ENCODE measurements at places on chromosomes 11 and 22.

DNA sequence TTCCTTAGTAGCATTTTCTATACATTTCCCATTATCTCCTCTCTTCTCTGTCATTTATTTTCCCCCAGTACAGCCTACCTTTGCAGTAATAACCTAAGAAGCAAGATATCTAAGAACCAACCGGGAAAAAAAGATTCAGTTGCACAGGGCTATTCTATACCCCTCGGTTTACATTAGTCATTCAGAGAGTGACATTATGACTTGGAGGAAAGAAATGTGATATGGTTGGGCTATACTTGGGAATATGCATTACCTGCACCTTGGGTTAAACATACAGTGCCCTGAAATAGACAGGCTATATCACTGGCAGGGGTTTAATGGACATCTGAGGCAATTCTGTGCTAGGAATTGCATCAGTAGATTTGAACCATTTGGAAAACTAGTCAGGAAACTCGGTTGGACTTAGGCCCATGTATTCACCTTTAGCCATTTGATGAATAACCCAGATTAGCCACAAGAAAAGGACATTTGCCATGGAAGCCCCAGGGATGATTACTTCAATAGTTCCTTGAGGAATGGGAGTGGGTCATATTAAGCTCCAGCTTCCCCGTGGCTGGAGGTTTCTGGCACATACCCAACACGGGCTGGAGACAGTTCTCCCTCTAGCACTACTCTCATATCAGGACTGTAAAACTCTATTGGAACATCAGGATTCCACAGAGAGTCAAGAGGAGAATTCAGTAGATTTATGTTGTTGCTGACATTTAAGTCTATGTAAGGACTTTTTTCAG is 973.2 kb downstream of the NTM start:
- no peak for DNase-seq

DNA sequence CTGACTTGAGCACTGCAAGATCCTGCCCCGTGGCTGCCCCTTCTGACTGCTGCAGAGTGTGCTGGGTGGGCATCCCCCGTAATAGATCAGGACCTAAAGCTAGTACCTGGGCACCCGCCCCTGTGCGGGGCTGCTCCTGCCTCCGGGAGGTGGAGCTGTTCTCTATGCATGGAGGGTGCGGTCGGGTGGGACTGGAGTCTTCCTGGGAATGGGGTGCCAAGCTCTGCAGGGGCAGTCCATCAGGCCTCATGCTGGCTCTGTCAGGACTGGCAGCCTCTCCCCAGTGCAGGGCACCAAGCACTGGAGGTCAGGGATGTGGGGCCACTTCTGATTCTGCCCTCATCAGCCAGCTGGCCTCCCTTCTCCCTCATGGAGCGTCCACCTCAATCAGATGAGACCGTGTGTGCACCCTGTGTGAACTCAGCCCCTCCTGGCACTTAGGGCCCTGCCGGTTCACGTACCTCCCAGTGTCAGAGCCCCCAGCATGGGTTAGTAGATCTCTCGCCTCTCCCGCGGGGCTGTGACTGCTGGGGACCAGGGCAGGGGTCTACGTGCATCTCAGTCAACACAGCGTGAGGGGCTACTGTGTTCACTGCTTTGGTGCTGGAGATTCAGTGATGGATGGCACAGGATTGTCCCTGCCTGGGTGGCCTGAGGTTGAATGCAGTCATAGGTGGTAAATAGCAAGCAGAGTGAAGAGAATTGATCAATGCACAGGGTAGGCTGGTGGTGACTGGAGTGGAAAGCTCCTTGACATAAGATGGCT is 30.8 kb downstream of the MPPED1 start:
- no peak for DNase-seq

GRCh38 chr22:42997582-42998090 is 17.3 kb downstream of the PACSIN2 start:
- DNase-seq, result no peak

GRCh38 chr11:70368961-70369360 is 29.4 kb upstream of the CTTN start:
- no peak for DNase-seq

DNA sequence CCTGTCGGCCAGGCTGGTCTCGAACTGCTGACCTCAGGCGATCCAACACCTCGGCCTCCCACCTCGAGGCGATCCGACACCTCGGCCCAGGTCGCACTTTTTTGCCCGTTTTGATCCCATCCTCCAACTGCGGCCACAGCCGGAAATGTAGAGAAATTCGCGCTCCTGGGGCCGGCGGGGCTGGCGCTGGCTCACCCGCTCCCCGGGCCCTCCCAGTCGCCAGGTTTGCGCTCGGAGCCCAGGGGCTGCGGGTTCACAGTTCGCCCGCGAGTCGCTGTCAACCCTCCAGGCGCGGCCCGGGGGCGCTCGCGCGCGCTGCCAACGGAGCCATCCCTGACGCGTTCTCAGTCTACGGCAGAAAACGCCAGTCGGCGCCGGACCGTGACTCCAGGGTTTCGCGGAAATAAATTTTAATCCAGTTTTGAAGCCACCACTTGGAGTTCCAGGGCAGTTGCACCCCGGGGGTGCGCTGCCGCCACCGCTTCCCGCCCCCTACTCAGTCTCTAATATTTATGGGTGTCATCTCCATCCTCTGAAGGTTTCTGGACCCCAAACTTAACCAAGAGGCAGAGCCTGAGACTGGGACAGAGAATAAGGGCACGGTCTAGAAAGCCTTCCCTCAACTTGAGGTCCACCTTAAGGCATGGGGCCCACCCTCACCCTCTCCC is 1.5 kb upstream of the KLHDC7B start:
- peak; percentile 89 for DNase-seq

DNA sequence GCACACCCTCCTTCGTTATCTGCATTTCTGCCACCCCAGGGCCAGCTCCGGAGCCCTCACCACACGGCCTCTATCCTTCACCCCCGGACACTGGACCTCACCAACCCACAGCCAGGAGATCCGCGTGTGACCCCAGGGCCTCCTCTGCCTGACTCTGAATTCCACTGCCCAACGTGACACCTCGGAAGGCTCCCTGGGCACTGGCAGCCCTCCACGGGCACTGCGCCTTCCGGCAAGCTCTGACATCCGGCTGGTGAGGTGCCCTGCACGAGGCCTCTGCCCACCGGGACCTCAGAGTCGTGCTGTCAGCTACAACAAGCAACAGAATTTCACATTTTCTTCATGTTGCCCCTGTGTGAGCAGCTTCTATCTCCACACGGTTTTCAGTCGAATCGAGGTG is 148.3 kb downstream of the CRYBB2 start:
- DNase-seq, result no peak

- no peak for DNase-seq
Observed at GRCh38 chr11:86688398-86689179, 16.2 kb upstream of the ME3 start.

DNA sequence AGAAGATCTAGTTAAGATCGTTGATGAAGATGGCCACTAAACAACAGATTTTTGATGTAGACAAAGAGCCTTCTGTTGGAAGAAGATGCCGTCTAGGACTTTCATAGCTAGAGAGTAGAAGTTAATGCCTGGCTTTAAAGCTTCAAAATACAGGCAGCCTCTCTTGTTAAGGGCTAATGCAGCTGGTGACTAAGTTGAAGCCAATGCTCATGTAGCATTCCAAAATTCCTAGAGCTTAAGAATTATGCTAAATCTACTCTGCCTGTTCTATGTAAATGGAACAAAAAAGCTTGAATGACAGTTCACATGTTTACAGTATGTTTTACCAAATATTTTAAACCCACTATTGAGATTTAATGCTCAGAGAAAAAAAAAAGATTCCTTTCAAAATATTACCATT is 492.6 kb downstream of the CNTN5 start:
- no peak for DNase-seq

- DNase-seq, result no peak
Observed at GRCh38 chr11:73862986-73863385, 13.7 kb downstream of the COA4 start.

DNA sequence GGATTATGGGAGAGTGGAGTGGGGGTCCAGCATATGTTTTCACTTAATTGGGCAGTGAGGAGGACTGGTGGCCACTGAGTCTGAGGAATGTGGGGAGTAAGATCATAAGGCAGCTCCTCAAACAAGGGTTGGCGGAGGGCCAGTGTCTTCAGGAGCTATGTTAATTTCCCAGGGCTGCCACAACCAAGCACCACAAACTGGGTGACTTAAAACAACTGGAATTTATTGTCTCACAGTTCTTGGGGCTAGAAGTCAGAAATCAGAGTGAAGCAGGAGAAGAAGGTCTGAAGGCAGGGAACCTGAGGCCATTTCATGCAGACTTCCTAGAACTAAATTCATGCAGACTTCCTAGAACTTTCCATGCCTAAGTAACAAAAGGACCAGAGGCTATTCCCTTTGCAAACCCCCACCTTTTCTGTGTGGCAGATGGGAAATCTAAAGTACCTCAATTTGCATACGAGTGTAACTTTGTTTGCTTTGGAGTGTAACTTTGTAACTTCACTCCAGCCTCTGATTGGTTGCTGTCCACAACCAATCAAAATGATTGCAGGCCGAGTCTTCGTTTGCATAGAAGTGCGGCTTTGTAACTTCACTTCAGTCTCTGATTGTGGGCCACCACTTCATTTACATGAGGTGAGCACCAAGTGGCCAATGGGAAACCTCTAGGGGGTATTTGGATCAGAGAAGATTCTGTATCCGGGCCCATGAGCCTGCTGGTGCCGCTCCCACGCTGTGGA is 50.5 kb upstream of the ZBED5 start:
- no peak for DNase-seq

- DNase-seq, result no peak
Observed at GRCh38 chr11:9566561-9567063, 6.9 kb upstream of the WEE1 start.

- DNase-seq, result no peak
Observed at GRCh38 chr11:132030896-132031295, 660.5 kb downstream of the NTM start.

DNA sequence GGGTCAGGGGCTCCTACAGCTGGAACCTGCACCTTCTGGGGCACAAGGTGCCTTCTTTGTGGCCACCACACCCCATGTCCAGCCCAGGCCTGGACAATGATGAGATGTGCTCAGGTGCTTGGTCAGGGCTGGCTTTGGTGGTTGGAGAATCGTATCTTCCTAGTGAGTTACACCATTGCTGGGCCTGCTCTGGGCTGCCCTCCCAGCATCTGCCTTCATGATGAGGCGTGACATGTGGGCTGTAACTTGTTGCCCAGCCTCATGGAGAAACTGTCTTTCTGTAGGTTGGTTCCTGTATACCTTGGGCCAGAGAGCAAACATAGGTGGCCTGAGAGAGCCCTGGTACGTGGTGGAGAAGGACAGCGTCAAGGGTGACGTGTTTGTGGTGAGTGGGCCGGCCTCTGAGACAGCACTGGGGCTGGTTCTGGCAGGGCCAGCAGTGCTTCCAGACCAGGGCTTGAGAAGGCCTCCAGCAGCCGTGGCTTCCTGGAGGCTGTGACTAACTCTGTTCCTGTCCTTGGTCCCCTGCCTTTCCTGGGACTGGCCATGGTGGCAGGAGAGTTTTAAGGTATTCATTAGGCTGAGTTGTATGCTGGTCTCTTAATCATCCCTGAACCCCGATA is 18.1 kb downstream of the TRMU start:
- DNase-seq, result no peak

GRCh38 chr11:121443688-121444275 is 8.3 kb upstream of the SORL1 start:
- DNase-seq, result no peak

GRCh38 chr11:102704841-102705240 is 728 bp downstream of the MMP27 start:
- no peak for DNase-seq

DNA sequence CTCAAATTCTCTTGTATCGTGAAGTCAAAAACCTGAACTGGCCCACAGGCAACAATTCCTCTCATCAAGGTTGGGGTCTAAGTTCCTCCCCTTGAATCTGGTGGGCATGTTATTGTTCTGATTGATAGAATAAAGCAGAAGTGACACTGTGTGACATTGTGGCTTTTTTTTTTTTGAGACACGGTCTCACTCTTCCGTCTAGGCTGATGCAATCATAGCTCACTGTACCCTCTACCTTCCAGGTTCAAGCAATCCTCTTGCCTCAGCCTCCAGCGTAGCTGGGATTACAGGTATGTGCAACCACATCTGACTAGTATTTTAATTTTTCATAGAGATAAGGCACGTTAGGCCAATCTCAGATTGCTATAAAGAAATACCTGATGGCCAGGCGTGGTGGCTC is 8.9 kb upstream of the PELI3 start:
- DNase-seq, result no peak

DNA sequence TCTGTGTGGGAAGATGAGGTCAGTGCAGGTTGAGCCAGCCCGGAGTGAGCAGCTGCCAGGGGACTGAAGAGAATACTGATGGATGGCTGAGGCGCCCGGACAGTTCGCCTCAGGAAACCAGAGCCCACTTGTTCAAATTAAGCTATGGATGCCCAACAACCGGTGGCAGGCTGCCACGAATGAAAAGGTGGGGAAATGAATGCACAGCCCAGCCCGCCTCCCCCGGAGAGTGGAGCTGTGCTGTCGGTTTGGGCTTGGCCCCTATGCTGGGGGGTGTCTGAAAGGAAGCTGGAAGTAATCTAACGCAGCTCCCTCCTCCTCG is 21.9 kb downstream of the HSPA8 start:
- no peak for DNase-seq

GRCh38 chr11:34215806-34216453 is 110.5 kb downstream of the NAT10 start:
- no peak for DNase-seq

DNA sequence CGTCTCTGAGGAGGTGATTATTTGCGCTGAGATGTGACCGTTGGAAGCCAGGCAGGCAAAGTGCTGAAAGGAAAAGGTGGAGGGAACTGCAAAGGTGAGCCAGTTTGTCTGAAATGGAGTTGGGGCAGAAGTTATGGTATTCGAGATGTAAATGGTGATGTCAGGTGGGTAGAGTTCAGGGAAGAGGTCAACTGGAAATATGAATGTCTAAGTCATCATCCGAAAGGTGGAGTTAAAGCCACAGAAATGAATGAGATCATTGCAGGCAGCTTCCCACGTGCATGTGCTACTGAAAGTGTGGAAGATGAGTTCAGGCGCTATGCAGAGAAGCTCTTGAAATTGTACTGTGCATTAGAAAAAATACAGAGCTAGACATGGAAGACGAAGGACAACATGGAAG is 2.2 kb upstream of the BPIFC start:
- no peak for DNase-seq

GRCh38 chr11:19208959-19209546 is 7.3 kb upstream of the CSRP3 start:
- no peak for DNase-seq

GRCh38 chr22:19420321-19420720 is 11.2 kb downstream of the HIRA start:
- no peak for DNase-seq

DNA sequence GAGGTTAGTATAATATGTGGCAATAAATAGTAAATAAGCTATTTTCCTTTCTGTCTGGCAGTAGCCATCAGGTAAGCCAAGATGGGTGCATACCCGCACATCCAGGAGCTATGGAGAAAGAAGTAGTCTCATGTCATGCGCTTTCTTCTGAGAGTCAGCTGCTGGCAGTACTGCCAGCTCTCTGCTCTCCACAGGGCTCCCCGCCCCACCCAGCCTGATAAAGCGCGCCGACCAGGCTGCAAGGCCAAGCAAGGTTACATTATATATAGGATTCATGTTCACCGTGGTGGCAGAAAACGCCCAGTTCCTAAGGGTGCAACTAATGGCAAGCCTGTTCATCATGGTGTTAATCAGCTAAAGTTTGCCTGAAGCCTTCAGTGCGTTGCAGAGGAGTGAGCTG is 126.2 kb downstream of the ATG16L2 start:
- no peak for DNase-seq

GRCh38 chr11:74179234-74180052 is 8.4 kb downstream of the PPME1 start:
- DNase-seq, result no peak

- no peak for DNase-seq
Observed at GRCh38 chr11:125079151-125079877, 16.2 kb downstream of the SLC37A2 start.
